Renal cortex interstitium (tissue), 15 donors: ENCODE measurements at places on chromosomes 5 and 9.

- no peak for DNase-seq
These were observed 18.5 kb downstream of the TBC1D2 start for GRCh38 chr9:98236901-98237487.

GRCh38 chr5:173968154-173968797 is 20.7 kb upstream of the C5orf47 start:
- no peak for DNase-seq

DNA sequence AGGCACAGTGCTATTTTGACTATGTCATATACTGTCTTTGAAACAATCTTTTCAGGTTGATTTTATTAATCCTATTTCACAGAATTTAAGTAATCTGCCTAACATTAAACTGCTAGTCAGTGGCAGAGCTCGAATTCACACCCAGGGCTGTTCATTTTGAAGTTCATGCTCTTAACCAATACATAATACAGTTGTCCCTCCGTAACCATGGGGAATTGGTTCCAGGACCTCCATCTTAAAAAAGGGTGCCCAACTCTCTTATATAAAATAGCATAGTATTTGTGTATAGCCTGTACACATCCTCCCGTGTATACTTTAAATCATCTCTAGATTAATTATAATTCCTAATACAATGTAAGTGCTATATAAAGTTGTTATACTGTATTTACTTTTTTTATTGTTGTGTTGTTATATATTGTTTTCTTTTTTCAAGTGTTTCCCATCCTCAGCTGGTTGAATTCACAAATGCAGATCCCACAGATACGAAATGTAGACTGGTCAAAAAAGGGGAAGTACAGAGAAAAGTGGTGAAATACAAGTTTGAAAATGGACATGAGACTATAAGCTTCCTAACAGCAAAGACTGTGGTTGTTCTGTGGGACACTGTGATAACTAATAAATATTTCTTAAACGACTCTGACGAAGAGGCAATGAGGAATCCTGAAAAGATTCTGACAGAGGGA is 18.3 kb downstream of the RFX3 start:
- DNase-seq, result no peak

DNA sequence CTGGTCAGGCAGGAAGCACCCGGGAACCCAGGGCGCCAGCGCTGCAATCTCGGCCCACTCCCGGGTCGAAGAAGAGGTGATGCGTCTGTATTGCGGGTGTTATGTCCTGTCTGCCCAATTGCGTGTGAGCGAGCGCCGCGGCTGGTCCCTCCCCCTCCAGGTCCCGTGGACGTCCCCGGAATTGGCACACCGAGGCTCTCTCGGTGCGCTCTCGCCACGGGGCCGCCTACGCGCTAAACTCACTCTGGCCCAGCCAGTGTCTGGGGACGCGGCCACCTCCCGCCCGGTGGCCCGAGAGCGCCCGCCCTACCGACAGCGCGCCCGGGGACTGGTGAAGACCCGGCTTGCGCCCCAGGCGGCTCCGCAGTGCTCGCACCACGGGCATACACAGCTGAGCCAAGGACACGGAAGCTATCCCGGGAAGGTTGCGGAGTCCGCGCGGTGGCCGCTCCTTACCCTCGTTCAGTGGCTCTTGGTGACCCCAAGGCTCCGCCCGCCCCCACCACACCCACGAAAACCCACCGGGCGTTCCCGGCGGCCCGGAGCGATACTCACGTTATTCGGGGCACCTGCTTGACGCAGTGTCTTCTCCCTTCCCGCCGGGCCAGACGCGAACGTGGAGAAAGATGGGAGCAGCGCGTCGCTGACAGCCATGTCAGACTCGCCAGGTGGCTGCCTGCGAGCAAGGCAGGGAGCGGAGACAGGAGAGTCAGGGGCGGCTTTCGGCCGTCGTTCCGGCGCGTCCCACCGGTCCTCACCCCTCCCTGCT is 1.0 kb downstream of the KLF4 start:
- DNase-seq, result no peak

GRCh38 chr5:15646371-15646770 is 146.4 kb downstream of the FBXL7 start:
- no peak for DNase-seq
